ENCODE measurements at places on chromosomes 5 and 9.

GRCh38 chr5:118989816-118990215, 1.5 kb upstream of the DTWD2 start:
- no peaks in the 10 kb centered on the region for H3K27me3 ChIP-seq
- H3K27ac ChIP-seq, result no peak overlapping the region
- DNase-seq, result no peak
- H3K4me3 ChIP-seq, result no peak overlapping the region

- no peak overlapping the region for H3K27ac ChIP-seq
- no peak overlapping the region for H3K4me3 ChIP-seq
- no peaks in the 10 kb centered on the region for H3K36me3 ChIP-seq
- no peaks in the 10 kb centered on the region for H3K27me3 ChIP-seq
- no peaks in the 10 kb centered on the region for H3K4me1 ChIP-seq
Measured at GRCh38 chr5:1437226-1437829, 7.9 kb downstream of the SLC6A3 start.

DNA sequence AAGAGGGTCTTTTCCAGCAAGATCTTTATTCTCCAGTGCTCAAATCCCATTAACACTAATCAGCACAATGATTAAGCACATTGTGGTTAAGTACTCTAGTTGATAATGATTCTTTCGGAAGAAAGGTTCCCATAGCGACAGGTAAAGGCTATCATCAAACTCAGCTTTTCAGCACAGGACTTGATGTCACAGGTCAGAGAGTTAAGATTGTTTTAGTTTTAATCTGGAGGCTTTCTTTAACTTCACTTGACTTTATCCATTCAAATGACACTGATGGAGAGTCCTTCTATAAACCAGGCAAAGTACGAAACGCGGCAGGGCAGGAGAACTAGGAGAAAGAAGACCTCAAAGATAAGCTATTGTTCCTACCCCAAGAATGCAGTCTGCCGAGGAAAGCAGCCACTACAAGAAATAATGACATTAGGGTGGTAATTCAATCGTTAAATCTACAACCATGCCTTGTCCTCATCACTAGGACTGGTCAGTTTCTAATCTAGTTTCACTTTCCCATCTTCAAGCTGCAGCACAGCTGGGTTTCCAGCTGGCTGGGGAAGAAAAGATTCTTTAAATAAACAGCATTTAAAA, 4.6 kb downstream of the NRG2 start:
- H3K4me1 ChIP-seq, result no peaks in the 10 kb centered on the region
- H3K27ac ChIP-seq, result peak overlapping the region; percentile 5
- H3K4me3 ChIP-seq, result peak overlapping the region; percentile 8
- no peak for DNase-seq
- H3K27me3 ChIP-seq, result no peaks in the 10 kb centered on the region

- no peak overlapping the region for H3K4me3 ChIP-seq
- DNase-seq, result no peak
- H3K27me3 ChIP-seq, result no peaks in the 10 kb centered on the region
- H3K27ac ChIP-seq, result no peak overlapping the region
Measured at GRCh38 chr9:101333490-101333889, 51.3 kb downstream of the BAAT start.

DNA sequence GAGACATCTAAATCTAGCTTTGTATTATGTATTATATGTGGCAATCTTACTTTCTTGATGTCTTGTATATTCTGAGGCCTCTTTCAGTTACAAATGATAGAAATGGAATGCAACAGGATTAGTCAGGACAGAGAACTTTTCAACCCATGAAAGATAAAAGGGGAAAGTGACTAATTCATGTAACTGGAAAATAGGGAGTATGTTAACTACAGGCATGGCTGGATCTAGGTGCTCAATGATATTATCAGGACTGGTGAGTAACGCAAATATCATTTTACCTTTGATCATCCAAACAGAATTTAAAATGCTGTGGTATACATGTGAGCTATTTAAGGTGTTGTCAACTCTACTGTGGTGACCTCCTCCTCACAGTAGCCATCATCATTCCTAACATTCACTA, 215.7 kb upstream of the GLRA1 start:
- H3K27me3 ChIP-seq, result no peaks in the 10 kb centered on the region
- H3K4me3 ChIP-seq, result no peak overlapping the region
- no peak for DNase-seq

GRCh38 chr5:21654-22233, 70.2 kb upstream of the PLEKHG4B start:
- H3K4me3 ChIP-seq, result no peak overlapping the region
- DNase-seq, result no peak
- no peaks in the 10 kb centered on the region for H3K27me3 ChIP-seq
- H3K36me3 ChIP-seq, result no peaks in the 10 kb centered on the region
- H3K4me1 ChIP-seq, result no peaks in the 10 kb centered on the region
- H3K27ac ChIP-seq, result no peak overlapping the region

- H3K4me1 ChIP-seq, result no peaks in the 10 kb centered on the region
- H3K27me3 ChIP-seq, result no peaks in the 10 kb centered on the region
- no peak overlapping the region for H3K4me3 ChIP-seq
- H3K27ac ChIP-seq, result no peak overlapping the region
Measured at GRCh38 chr9:115781070-115781736, 372.4 kb upstream of the PAPPA start.

DNA sequence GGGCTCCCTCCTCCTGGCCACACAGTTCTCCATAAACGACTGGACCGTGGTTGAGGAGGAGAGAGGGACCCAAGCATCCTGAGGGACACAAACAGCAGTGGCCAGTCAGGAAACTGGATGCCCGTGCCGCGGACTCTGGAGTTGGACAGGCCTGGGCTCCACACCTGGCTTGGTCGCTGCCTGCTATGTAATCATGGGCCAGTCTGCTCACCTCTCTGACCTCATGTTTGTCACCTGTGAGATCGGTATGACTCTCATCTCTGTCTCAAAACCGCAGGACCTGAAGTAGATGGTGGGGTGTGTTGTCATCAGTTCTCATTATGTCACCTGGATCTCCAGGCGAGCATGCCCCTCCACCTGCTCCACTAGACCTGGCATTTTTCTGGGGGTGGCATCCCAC, 14.5 kb downstream of the CXXC5 start:
- no peaks in the 10 kb centered on the region for H3K27me3 ChIP-seq
- H3K27ac ChIP-seq, result peak overlapping the region; percentile 88
- no peak overlapping the region for H3K4me3 ChIP-seq
- no peaks in the 10 kb centered on the region for H3K36me3 ChIP-seq
- no peaks in the 10 kb centered on the region for H3K4me1 ChIP-seq

DNA sequence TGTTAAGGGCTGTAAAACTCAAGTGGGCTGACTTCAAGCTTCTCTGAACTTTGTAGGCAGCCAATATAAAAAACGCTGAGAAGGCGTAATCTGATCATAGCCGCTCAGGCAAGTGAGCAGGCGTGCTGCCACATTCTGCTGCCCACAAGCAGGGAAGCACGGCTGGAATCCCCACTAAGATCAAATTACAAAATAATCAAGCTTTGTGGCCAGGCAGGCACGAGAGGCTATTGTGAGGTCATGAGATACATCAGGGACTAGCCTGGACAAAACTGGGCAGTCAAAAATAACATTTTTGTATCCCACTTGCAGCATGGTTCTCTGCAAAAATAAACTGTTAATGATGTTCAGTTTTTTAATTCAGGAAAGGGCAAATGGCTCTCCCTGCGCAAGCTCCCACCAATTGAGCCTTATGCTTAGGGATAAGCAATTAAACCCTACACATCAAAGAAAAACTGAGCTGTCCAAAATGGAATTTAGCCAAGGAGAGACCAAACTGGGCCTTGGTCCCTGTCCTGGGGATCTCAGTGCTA, 64.0 kb downstream of the POU5F2 start:
- no peaks in the 10 kb centered on the region for H3K36me3 ChIP-seq
- no peak overlapping the region for H3K27ac ChIP-seq
- no peak overlapping the region for H3K4me3 ChIP-seq
- no peak for DNase-seq
- H3K4me1 ChIP-seq, result no peaks in the 10 kb centered on the region

DNA sequence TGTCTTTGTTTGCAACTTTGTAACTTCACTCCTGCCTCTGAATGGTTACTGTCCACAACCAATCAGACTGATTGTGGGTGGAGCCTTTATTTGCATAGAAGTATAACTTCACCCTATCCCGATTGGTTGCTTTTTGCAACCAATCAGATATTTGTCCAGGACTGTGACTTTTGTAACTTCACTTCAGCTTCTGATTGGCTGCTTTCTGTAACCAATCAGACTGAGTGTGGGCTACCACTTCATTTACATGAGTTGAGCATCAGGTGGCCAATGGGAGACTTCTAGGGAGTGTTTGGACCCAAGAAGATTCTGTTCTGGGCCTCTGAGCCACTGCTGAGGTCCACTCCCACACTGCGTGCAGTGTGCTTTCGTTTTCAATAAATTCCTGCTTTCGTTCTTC, 1810.7 kb upstream of the CDH6 start:
- H3K27me3 ChIP-seq, result no peaks in the 10 kb centered on the region
- H3K4me3 ChIP-seq, result no peak overlapping the region

- no peak overlapping the region for H3K27ac ChIP-seq
- DNase-seq, result no peak
- H3K4me1 ChIP-seq, result no peaks in the 10 kb centered on the region
- H3K4me3 ChIP-seq, result no peak overlapping the region
- H3K36me3 ChIP-seq, result no peaks in the 10 kb centered on the region
- H3K27me3 ChIP-seq, result no peaks in the 10 kb centered on the region
Measured at GRCh38 chr5:122751293-122751782, 23.5 kb upstream of the SNX2 start.

- H3K27ac ChIP-seq, result no peak overlapping the region
- H3K36me3 ChIP-seq, result no peaks in the 10 kb centered on the region
- no peak for DNase-seq
- H3K4me1 ChIP-seq, result no peaks in the 10 kb centered on the region
- no peaks in the 10 kb centered on the region for H3K27me3 ChIP-seq
Measured at GRCh38 chr9:96173640-96174039, 128.3 kb downstream of the HSD17B3 start.

DNA sequence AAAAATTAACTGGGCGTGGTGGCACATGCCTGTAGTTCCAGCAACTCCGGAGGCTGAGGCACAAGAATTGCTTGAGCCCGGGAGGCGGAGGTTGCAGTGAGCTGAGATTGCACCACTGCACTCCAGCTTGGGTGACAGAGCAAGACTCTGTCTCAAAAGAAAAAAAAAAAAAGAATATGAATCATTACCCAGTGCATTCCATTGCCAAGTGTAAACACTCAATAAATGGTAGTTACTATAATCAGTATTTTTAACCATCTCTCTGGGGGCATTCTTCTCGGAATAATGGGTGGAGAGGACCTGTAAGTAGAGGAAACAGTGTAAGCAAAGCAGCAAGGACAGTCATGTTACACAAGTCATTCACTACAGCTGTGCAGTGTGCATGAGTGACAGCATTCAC, 13.8 kb upstream of the RANBP17 start:
- H3K27ac ChIP-seq, result no peak overlapping the region
- no peaks in the 10 kb centered on the region for H3K4me1 ChIP-seq
- H3K4me3 ChIP-seq, result no peak overlapping the region
- H3K27me3 ChIP-seq, result no peaks in the 10 kb centered on the region
- H3K36me3 ChIP-seq, result no peaks in the 10 kb centered on the region

DNA sequence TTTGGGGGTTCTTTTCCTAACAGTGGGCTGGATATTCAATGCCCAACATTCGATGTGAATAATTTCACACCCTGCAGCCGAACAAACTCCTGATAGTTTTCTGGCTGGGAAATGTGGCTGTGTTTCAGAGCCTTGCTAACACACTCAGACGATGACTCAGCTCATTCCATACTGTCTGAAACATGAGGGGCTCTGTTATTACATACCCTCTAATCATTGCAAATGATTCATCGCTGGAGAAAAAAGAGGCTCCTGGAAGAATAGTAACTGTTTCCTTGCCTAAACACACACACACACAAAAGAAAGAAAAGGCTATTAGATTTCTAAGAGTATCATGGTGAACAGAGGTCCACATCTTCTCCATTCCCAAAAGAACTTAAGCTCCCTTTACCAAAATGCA, 75.8 kb downstream of the OXCT1 start:
- no peak overlapping the region for H3K4me3 ChIP-seq
- DNase-seq, result no peak
- no peak overlapping the region for H3K27ac ChIP-seq
- no peaks in the 10 kb centered on the region for H3K4me1 ChIP-seq
- H3K27me3 ChIP-seq, result no peaks in the 10 kb centered on the region

DNA sequence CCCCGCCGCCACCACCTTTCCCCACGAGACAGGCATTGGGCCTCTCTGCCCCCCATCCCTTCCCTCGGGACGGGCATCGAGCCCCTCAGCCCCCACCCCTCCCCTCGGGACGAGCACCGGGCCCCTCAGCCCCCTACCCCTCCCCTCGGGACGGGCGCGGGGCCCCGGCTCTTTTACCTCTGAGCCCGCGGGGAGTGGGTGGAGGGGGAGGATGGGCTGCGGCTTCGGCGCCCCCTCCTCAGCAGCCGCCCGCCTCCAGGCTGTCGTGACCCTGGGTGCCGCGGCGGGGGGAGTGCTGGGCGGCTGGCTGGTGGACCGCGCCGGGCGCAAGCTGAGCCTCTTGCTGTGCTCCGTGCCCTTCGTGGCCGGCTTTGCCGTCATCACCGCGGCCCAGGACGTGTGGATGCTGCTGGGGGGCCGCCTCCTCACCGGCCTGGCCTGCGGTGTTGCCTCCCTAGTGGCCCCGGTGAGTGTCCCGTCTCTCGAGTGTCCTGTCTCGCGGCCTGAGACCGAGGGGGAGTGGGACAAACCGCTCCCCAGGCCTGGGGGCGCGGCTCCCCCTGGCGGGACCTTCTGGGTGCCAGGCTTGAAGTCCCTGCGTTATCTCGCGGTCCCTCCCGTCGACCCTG, 791 bp downstream of the SLC2A8 start:
- H3K4me1 ChIP-seq, result no peaks in the 10 kb centered on the region
- H3K36me3 ChIP-seq, result no peaks in the 10 kb centered on the region
- H3K27me3 ChIP-seq, result no peaks in the 10 kb centered on the region
- peak; percentile 48 for DNase-seq

GRCh38 chr5:140367256-140368013, 7.4 kb downstream of the SLC4A9 start:
- H3K4me1 ChIP-seq, result no peaks in the 10 kb centered on the region
- no peak for DNase-seq
- no peak overlapping the region for H3K4me3 ChIP-seq
- H3K27me3 ChIP-seq, result no peaks in the 10 kb centered on the region
- no peaks in the 10 kb centered on the region for H3K36me3 ChIP-seq

GRCh38 chr9:103757062-103757461, 337.0 kb upstream of the SMC2 start:
- no peaks in the 10 kb centered on the region for H3K27me3 ChIP-seq
- H3K27ac ChIP-seq, result no peak overlapping the region
- H3K36me3 ChIP-seq, result no peaks in the 10 kb centered on the region
- no peak for DNase-seq
- H3K4me3 ChIP-seq, result no peak overlapping the region
- H3K4me1 ChIP-seq, result no peaks in the 10 kb centered on the region

- no peak overlapping the region for H3K4me3 ChIP-seq
- H3K4me1 ChIP-seq, result no peaks in the 10 kb centered on the region
- H3K36me3 ChIP-seq, result no peaks in the 10 kb centered on the region
- no peak overlapping the region for H3K27ac ChIP-seq
- DNase-seq, result no peak
Measured at GRCh38 chr5:91632871-91633270, 249.8 kb upstream of the ARRDC3 start.
